ENCODE measurements at places on chromosomes 13 and 19.
A peak's percentile ranks its signal among the peaks of the same experiment; 100 is the strongest.

GRCh38 chr19:39126312-39127187, 964 bp downstream of the PAK4 start:
- no peak for DNase-seq

DNA sequence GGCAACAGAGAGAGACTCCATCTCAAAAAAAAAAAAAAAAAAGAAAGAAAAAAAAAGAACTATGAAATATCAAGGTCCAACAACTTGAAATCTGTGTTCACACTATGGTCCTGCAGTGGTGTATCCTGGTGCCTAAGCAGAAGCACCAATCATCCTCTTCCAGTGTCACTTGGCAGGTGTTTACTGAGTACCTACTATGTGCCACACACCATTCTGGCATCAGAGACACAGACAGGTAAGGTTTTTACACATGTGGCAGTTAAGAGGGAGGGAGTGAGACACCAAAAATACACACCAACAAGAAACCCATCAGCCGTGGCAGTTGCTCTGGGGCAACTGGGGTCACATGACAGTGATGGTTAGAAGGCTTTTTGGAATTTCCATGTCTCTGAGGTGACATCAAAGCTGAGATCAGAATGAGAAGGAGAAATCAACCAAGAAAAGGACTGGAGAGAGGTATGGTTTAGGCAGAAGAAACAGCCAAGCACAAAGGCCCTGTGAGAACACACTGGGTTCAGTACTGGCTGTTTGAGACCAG, 17.6 kb downstream of the PBX4 start:
- DNase-seq, result no peak

GRCh38 chr19:2488942-2489731, 13.2 kb downstream of the GADD45B start:
- DNase-seq, result no peak

DNA sequence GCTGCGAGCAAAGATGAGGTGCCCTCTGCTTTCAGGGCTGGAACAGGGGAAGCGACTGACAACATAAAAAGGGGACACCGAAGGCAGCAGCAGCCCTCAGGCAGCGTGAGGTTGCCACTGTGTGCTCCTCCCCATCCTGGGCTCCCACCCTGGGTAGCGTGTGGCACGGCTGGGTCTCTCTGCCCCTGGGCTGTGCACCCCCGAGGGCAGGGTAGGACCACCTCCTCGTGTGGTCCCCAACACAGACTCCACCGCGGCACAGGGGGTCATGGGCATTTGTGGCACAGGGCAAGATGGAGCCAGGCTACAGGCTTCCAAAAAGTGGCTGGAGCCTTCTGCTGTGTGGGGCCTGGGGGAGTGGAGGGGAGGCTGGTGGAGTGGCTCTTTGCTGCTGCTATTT, 6.5 kb upstream of the RSPH6A start:
- no peak for DNase-seq

GRCh38 chr13:69234171-69234570, 873.5 kb upstream of the ATXN8OS start:
- no peak for DNase-seq

- DNase-seq, result peak; percentile 18
These were observed at the start of gene BRSK1 for GRCh38 chr19:55283548-55284377. BRSK1 (plus strand) TSS chr19:55283997; CDS start chr19:55284443, 446 bp downstream.

- no peak for DNase-seq
These were observed 223.2 kb downstream of the UQCRFS1 start for GRCh38 chr19:28989739-28990138.

DNA sequence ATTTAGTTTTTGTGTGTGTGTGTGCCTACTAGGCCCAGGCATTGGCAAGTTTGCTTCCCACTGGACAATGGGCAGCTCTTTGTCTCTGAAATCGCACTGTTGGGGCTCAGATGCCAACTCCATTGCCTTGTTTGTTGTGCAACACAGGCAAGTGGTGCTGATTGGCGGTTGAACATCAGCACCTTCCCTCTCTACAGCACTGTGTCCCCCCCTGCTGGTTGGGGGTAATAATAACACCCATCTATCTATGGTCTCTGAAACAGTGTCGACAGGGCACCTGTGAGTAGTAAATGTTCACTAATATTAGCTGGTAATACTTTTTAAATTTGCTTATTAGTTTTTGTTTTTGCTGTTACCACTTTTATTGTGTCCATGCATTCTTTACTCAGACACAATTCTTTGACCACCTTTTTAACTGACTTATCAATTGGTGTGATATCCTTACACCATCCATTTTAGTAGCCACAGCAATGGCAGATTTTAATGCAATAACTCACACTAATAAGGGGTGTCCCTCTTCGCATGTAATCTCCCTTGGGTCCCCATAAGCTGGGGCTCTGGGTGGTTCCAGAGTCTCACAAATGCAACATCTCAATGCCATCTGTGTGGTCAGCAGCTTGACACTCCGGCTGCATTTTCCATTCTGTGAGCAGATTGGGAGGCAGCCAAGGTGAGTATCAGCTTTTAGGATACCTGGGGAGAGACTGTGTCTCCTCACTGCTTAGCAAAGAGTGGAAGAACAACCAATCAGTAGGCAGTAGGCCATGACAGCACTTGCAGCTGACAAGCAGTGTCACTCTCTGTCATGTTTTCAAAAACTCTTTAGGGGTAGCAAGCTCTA, 47.7 kb upstream of the UQCRFS1 start:
- DNase-seq, result no peak

- DNase-seq, result no peak
These were observed 3.3 kb upstream of the RDH13 start for GRCh38 chr19:55066107-55066709.

- no peak for DNase-seq
These were observed 302.6 kb downstream of the SPRY2 start for GRCh38 chr13:80038371-80038770.

GRCh38 chr13:114034481-114034891, 60.6 kb upstream of the C13orf46 start:
- no peak for DNase-seq

GRCh38 chr13:94395860-94396259, 83.6 kb downstream of the DCT start:
- DNase-seq, result no peak

- DNase-seq, result no peak
These were observed 146.9 kb downstream of the TEX29 start for GRCh38 chr13:111467111-111467890.

GRCh38 chr19:16051254-16052025, 24.9 kb upstream of the TPM4 start:
- DNase-seq, result no peak

DNA sequence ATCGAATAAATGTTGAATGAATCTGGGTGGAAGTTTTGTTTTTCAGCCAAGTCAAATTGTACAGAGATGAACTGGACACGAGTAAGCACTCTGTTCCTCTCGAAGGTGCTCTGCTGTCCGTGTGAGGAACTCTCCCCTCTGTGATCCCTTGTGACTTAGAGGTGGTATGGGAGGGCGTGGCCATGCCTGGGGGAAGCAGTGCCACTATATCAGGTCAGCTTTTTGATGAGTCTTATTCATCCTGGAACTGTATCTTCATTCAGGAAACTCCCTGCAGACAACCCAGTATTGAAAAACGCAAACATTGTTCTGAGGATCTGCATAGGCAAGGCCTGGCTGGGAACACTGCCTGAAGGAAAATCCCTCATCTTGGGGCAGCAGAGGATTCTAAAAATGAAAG, 45.7 kb upstream of the FLT1 start:
- DNase-seq, result no peak

- DNase-seq, result no peak
These were observed 9.6 kb downstream of the KHSRP start for GRCh38 chr19:6414793-6415590.

DNA sequence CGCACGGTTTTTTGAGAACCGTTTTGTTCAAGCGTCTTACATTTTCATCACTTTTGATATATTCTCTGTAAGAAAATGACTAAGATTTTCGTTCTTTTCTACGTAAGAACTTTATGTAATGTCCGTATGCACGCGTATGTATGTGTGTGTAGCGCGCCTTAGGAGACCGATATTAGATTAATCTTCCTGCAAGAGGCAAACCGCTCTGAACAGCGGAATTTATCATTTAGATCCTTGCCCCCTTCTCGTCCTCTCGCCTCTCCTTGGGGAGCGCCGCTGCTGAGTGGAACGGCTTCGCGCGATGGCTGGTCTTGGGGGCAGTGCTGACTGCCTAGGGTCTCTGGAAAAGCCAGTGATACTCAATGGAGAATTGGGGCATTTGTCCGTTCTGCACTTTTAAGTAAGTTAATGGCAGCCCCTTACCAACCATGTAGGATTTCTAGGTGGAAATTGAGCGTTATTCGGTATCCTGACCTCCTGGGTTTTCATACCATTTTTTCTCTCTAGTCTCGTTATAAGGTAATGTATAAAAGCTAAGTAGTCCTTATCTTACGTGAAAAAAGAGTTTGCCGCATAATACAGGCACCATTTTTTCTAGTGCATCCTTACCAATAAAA, 4.7 kb downstream of the MAB21L1 start:
- no peak for DNase-seq

DNA sequence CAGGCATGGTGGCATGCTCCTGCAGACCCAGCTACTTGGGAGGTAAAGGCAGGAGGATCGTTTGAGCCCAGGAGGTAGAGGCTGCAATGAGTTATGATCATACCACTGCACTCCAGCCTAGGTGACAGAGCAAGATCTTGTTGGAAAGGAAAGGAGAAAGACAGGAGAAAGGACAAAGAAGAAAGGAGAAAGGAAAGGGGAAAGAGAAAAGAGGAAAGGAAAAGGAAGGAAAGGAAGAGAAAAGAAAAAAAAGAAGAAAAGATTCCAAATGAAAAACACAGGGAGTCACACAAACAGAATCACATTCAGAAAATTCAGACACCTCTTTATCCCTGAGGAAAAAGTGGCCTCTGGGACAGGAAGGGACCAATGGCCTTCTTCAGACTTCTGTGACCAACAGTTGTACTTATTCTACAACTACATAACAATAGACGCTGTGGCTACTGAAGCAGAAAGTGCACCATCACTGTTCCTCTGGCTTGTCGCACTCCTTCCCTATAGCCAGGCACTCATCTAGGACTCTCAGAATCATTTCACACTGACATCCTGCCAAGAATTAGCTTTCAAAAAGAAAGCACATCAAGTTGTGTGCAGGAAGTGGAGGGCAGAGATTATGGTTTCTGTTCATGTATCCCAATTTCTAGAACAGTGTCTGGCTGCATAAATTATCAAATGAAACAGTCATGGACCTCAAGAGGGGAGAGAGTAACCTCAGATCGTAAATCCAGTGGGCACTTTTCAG, 5.9 kb downstream of the MTMR6 start:
- no peak for DNase-seq

GRCh38 chr13:34357435-34358232, 539.7 kb downstream of the RFC3 start:
- DNase-seq, result no peak

GRCh38 chr13:93225610-93226009, 997 bp upstream of the GPC6 start:
- no peak for DNase-seq

DNA sequence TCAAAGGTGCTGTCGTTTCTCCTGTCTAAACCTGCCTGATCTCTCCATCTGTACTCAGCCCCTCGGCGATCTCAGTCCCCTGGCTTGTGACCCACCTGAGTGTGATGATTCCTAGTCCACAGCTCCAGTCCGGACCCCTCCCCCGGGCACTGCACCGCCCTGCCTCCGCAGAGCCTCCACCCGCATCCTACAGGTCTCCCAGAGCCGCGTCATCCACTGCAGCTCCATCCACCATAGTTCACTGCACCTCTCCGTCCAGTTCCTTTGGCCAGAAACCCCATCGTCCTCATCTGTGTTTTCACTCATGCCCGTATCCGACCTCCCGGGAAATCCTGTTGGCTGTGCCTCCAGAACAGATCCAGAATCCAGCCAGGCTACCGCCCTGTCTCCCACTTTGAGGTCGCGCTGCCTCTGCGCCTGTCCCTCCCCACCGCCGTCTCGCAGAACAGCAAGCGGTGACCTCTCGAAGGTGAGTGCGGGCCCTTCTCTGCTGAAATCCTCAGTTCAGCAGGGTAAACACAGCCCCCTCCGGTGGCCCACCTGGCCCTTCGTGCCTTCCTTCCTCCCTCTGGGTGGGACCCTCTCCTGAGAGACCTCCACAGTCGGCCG, 51.9 kb upstream of the MCF2L start:
- DNase-seq, result no peak

- no peak for DNase-seq
These were observed 142.3 kb downstream of the DPF1 start for GRCh38 chr19:38081547-38082255.

DNA sequence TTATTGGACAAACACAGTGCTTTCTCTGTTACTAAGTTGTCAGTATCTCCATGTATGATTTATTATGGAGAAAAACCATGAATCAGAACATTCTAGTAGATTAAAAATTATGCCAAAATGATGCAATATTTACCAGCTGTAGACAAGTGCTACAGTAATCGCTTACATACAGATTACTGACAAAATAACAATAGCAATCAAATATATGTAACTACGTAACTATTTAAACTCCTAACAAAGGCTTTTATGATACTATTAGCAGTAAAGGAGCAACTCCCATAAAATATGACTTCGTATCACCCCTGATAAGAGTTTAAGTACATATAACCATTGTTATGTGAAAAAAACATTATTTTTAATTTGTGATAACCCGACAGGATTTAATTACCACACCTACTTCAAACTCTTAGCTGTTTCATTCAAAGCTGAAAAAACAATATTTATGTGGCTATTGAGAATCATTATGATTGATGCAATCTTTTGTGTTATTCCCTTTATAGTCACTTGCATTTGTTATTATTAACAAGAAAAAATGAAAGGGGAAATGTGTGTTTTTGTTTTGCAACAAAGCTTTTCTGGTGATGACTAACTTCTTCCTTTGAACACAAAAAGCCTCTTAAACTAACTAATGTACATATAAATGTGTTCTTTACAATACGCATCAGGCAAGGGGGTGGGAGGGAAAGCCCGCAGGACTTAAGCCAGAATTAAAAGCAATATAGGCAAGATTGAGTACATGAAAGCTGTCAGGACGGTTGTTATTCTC, 147.4 kb downstream of the ABCC4 start:
- no peak for DNase-seq

GRCh38 chr13:86572115-86572514, 772.9 kb upstream of the SLITRK6 start:
- DNase-seq, result no peak

GRCh38 chr13:99691552-99691951, 190.3 kb downstream of the TM9SF2 start:
- no peak for DNase-seq

DNA sequence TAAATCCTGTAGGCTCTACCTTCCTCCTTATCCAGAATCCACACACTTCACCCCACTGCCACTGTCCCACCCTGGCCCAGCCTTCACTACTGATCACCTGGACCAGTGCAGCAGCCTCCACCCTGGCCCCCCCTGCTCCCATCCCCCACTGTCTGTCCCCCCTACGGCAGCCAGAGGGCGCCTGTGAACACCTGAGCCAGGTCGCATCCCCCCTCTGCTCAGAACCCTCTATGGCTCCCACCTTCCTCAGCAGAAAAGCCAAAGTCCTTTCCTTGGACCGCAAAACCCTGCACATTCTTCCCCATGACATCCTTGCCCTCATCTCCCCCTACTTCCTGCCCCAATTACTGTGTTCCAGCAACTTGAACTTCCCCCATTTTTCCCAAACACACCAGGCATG, 20.6 kb downstream of the ELAVL3 start:
- no peak for DNase-seq

GRCh38 chr13:29763436-29764180, 86.8 kb downstream of the UBL3 start:
- DNase-seq, result no peak
